ENCODE measurements at places on chromosomes 6 and 20.
A peak's percentile ranks its signal among the peaks of the same experiment; 100 is the strongest.

GRCh38 chr6:44788387-44788981 is 401.0 kb downstream of the CDC5L start:
- peaks cover 10% of the 10 kb centered on the region for H3K4me1 ChIP-seq
- no peak overlapping the region for H3K4me3 ChIP-seq
- H3K27ac ChIP-seq: no peak overlapping the region
- no peaks in the 10 kb centered on the region for H3K36me3 ChIP-seq
- no peak for DNase-seq

GRCh38 chr20:59530782-59531181 is 73.6 kb upstream of the PHACTR3 start:
- no peaks in the 10 kb centered on the region for H3K36me3 ChIP-seq
- no peak overlapping the region for H3K4me3 ChIP-seq
- peaks cover 31% of the 10 kb centered on the region for H3K27me3 ChIP-seq
- no peak for DNase-seq

DNA sequence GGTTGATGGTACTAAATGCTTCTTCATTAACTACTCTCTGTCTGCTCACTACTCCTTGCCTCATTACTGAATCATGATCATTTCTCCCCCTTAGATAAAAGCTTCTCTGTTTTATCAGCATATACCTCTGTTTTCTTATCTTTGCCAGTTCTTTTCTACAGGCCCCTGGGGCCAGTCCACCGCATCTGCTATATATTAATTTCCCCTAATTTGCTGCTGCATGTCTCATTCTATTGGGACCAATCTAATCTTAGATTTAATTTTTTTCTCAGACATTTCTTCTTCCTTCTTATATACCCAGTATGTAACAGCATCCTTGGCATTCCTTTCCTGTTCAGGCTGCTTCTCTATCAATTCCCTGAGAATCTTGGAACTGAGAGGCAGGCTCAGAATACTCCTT is 51.2 kb downstream of the GRIK2 start:
- H3K4me1 ChIP-seq: no peaks in the 10 kb centered on the region
- H3K27ac ChIP-seq: no peak overlapping the region
- no peaks in the 10 kb centered on the region for H3K27me3 ChIP-seq
- no peak for DNase-seq

DNA sequence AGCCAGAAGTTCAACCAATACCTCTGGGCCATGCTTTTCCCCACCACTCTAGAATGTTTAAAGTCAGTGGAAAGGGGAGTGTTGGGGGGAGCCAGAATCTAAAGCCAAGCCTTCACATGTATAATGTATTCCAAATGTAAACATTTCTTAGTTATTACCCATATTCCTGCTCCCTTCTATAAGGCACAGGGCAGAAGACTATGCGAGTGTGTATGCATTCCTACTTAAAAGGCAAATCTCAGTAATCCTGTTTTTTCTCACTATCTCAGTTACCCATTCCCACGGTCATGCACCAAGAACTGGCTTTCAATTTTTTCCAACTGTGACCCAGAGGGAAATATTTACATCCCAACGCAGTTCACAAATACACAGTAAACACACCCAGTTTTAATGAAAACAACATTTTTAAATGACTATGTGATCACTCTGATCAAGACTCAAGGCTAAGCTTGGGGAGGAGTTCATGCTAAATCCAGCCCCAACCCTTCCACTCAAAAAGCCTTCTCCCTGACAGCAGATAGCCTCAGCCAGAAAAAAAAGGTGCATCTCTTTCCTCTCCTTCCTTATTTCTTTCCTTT is 57.5 kb downstream of the EPB41L2 start:
- no peak for DNase-seq
- H3K4me3 ChIP-seq: no peak overlapping the region
- H3K36me3 ChIP-seq: peaks cover 19% of the 10 kb centered on the region
- peaks cover 2% of the 10 kb centered on the region for H3K4me1 ChIP-seq

DNA sequence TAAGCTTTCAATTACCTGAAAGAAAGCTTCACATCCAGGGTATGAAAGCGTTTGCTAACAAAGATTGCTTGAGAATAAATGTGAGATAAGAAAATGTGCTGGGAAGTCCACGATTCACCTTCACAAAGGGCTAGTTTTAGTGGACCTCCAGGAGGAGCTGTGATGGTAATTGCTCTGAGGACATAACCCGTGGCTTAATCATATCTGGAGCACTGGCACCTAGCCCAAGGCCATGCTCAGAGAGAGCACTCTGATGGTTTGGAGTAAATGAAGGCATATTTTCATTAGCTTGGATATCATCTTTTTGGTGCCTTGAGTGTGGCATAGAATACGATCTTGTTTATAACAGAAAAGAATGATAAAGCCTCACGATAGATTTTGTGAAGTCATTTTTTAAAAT is 46.9 kb upstream of the BACH2 start:
- no peak overlapping the region for H3K4me3 ChIP-seq
- no peaks in the 10 kb centered on the region for H3K27me3 ChIP-seq
- H3K27ac ChIP-seq: no peak overlapping the region
- H3K4me1 ChIP-seq: no peaks in the 10 kb centered on the region
- no peaks in the 10 kb centered on the region for H3K36me3 ChIP-seq
- no peak for DNase-seq

- H3K36me3 ChIP-seq: no peaks in the 10 kb centered on the region
- H3K4me1 ChIP-seq: peaks cover 12% of the 10 kb centered on the region
- peak; percentile 68 for DNase-seq
- H3K4me3 ChIP-seq: peak overlapping the region; percentile 94
- no peaks in the 10 kb centered on the region for H3K27me3 ChIP-seq
- peak overlapping the region; percentile 40 for H3K27ac ChIP-seq
Measured at GRCh38 chr6:26056583-26057350, 30.5 kb upstream of the HFE start.

- H3K4me3 ChIP-seq: no peak overlapping the region
- DNase-seq: no peak
- peaks cover 4% of the 10 kb centered on the region for H3K4me1 ChIP-seq
- no peaks in the 10 kb centered on the region for H3K36me3 ChIP-seq
- no peak overlapping the region for H3K27ac ChIP-seq
- H3K27me3 ChIP-seq: peaks cover under 1% of the 10 kb centered on the region
Measured at GRCh38 chr6:96727144-96727543, 110.1 kb downstream of the GPR63 start.

GRCh38 chr20:46406986-46407670 is 713 bp upstream of the ELMO2 start:
- H3K27me3 ChIP-seq: no peaks in the 10 kb centered on the region
- peaks cover 8% of the 10 kb centered on the region for H3K36me3 ChIP-seq
- H3K4me1 ChIP-seq: peaks cover 6% of the 10 kb centered on the region
- H3K4me3 ChIP-seq: peak overlapping the region; percentile 92
- DNase-seq: peak; percentile 64

GRCh38 chr6:17725083-17725482 is 18.4 kb upstream of the NUP153 start:
- no peaks in the 10 kb centered on the region for H3K4me1 ChIP-seq
- no peaks in the 10 kb centered on the region for H3K27me3 ChIP-seq
- no peaks in the 10 kb centered on the region for H3K36me3 ChIP-seq
- no peak overlapping the region for H3K27ac ChIP-seq
- DNase-seq: peak; percentile 90
- no peak overlapping the region for H3K4me3 ChIP-seq

DNA sequence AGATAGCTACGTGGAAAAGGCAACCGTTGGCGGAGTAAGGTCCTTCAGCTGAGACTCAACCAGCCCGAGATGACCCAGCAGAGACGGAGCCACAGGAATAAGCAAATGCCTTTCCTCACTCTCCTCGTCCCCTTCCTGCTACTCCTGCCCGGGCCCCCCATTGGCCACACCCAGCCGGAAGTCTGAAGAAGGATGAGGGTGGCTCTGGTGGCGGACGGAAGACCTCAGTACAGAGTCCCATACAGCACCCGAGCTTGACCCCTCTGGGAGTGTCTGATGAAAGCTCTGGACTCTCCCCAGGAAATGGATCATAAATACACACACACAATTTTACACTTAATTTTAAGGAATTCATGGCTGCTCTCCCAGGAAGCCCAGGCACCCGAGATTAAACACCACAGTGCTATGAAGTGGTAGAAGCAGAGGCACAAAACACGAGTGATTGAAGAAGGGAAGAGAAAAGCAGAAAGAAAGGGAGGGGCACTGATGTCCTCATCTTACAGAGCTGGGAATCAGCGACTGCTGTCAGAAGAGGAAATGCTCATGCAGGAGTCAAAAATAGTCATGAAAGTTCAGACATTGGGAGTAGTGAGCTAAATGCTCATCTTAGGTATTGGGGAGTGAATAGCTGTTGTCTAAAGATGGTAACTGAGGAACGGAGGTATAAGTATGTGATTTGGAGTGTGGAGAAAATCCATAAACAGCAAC is 125.6 kb downstream of the BANF2 start:
- no peak overlapping the region for H3K27ac ChIP-seq
- H3K4me1 ChIP-seq: no peaks in the 10 kb centered on the region
- H3K36me3 ChIP-seq: no peaks in the 10 kb centered on the region
- DNase-seq: no peak
- H3K4me3 ChIP-seq: no peak overlapping the region

DNA sequence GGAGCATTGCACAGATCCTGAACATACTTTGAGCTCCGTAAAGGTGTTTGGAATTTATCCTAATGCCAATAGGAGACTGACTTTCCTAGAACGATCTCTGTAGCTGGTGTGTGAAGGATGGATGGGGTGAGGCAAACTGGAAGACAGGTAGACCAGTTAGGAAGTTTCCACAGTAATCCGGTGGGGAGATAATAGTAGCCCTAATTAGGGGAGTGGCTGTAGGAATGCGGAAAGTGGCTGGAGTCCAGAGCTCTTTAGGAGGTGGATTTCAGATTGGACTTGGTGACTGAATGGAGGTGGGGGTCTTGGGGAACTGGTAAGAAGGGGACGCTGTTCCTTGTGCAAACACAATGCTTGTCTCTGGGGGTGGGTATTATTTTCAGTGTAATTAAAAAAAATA is 146.3 kb downstream of the SOX4 start:
- peak overlapping the region; percentile 89 for H3K27ac ChIP-seq
- H3K4me1 ChIP-seq: peaks cover 32% of the 10 kb centered on the region
- H3K27me3 ChIP-seq: no peaks in the 10 kb centered on the region
- peaks cover 19% of the 10 kb centered on the region for H3K36me3 ChIP-seq
- H3K4me3 ChIP-seq: peak overlapping the region; percentile 76
- peak; percentile 70 for DNase-seq

DNA sequence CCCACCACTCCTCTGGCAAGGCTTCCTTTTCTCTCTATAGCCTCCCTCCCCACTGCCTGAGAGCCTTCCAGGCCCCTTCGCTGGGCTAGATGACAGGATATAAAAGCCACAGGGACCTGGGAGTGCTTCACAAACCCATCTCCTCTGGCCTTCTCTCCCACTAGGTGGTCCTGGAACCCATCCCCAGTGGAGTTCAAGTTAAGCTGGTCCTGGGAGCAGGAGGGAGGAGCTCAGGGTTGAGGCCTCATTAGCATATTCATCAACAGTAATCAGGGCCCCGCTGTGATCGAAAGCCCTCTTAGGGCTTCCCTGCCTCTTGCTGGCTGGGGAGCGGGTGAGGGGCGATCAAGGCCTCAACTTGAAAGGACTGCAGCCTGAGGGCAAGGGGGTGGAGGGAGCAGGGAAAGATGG is 9.1 kb downstream of the EBF4 start:
- H3K27ac ChIP-seq: no peak overlapping the region
- no peaks in the 10 kb centered on the region for H3K36me3 ChIP-seq
- H3K4me3 ChIP-seq: no peak overlapping the region
- no peaks in the 10 kb centered on the region for H3K4me1 ChIP-seq

DNA sequence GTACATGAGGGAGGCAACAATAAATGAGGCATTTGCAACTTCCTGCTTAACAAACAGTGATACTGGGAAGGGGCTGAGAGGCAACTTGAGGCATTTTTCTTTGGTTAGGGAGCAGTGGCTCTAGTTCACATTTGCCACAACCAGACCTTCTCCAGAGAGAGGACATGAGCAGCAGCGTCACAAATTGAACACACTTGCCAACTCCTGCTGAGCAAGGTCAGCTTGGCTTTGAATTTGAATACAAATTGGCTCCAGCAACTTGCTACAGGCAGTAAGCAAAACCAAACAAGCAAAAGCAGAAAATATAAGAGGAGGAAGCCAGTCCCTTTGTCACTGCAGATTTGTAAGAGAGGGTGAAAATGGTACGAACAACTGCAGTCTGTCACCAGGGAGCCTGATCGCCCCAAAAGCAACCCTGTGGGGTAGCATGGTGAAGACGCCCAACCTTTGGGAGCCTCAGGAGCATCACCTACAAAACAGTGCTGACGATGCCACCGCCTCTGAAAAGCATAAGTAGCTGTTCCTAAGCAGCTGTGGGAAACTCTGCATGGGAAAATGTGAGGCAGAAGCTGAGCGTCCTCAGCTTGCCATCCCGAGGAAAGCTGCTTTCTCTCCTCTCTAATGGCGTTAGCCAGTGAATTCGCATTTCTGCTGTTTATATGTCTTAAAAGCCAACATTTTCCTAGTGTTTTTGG is 378.7 kb downstream of the RNGTT start:
- H3K27me3 ChIP-seq: no peaks in the 10 kb centered on the region
- H3K27ac ChIP-seq: no peak overlapping the region
- H3K4me3 ChIP-seq: no peak overlapping the region
- no peaks in the 10 kb centered on the region for H3K4me1 ChIP-seq

- no peaks in the 10 kb centered on the region for H3K27me3 ChIP-seq
- no peak overlapping the region for H3K4me3 ChIP-seq
- no peak overlapping the region for H3K27ac ChIP-seq
- H3K36me3 ChIP-seq: no peaks in the 10 kb centered on the region
- no peaks in the 10 kb centered on the region for H3K4me1 ChIP-seq
- DNase-seq: no peak
Measured at GRCh38 chr6:143346004-143346403, 104.5 kb downstream of the ADAT2 start.

GRCh38 chr6:145339089-145339488 is 396.2 kb downstream of the EPM2A start:
- H3K4me3 ChIP-seq: no peak overlapping the region
- H3K36me3 ChIP-seq: no peaks in the 10 kb centered on the region
- no peaks in the 10 kb centered on the region for H3K27me3 ChIP-seq
- DNase-seq: no peak
- H3K27ac ChIP-seq: no peak overlapping the region
- H3K4me1 ChIP-seq: peaks cover 2% of the 10 kb centered on the region

GRCh38 chr6:45398075-45398813 is 20.5 kb upstream of the SUPT3H start:
- peaks cover 34% of the 10 kb centered on the region for H3K27me3 ChIP-seq
- H3K27ac ChIP-seq: no peak overlapping the region
- H3K4me1 ChIP-seq: no peaks in the 10 kb centered on the region
- no peak for DNase-seq
- H3K36me3 ChIP-seq: no peaks in the 10 kb centered on the region
- no peak overlapping the region for H3K4me3 ChIP-seq

Measured in endodermal cell (in vitro differentiated cells).